ENCODE measurements at places on chromosomes 16 and 17. TPM values are rescaled to one million over a fixed set of nuclear protein-coding genes. Genes with fewer than 3 reads are reported as not detected.

DNA sequence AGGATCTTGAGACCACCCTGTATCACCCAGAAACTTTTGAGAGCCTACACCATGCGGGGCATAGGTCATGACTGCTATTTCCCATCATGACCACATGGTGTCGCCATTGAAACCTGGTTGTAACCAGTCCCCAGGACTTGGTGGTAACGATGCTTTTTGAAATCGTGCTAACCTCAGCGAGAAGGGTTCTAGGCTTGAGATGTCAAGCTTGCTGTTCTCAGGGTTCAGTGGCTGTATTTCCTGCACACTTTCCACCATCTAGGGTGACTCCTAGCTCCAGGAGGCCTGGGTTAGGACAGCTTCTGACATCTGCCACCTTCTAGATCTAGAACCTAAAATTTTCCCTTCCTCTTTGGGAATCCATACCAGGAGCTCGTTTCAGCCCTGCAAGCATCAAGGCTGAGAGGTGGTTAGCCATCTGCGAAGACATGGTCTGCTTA, 13.0 kb upstream of the SPNS3 start:
- DNase-seq: peak; percentile 63

P2RX1 gene
- 28.8 TPM for polyA plus RNA-seq

- DNase-seq: no peak
These were observed 279 bp downstream of the HNF1B start for GRCh38 chr17:37744633-37744927.

DNA sequence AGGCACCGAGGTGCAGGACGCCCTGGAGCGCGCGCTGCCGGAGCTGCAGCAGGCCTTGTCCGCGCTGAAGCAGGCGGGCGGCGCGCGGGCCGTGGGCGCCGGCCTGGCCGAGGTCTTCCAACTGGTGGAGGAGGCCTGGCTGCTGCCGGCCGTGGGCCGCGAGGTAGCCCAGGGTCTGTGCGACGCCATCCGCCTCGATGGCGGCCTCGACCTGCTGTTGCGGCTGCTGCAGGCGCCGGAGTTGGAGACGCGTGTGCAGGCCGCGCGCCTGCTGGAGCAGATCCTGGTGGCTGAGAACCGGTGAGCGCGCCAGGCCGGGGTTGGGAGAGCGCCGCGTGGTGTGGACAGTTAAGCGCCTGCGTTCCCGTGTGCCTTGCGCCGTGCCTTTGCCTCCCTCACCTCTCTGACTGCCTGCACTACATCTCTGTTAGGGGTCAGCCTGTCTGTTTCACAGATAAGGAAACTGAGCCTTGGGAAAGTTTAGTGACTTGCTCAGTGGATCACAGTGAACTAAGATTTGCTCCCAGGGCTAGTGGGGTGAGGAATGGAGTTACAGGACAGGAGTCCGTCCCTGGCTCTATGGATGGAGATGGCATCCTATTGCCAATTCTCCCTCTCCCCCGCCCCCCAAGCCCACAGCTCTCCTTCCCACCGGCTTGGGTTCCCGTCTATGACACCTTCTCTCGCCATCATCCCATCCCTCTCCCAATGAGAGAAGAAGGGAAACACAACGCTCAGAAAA, 880 bp downstream of the SARM1 start:
- DNase-seq: no peak

DNA sequence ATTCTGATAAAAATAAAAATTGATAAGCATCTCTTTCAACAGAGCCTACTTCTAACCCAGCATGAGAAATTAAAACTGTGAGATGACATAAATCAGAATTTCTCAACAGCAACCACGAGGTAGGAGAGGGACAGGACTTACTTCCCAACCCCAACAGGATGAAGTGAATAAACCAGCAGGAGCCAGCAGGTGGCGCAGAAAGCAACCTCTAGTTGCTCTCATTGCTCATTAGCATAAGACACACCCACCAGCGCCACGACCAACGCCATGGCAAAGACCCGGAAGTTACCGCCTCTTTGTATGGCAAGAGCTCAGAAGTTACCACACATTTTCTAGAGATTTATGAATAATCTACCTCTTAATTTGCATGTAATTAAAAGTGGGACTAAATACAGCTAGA, 189.4 kb upstream of the CDH8 start:
- peak; percentile 27 for DNase-seq

GRCh38 chr16:84687715-84688114, 12.1 kb upstream of the USP10 start:
- DNase-seq: no peak

DNA sequence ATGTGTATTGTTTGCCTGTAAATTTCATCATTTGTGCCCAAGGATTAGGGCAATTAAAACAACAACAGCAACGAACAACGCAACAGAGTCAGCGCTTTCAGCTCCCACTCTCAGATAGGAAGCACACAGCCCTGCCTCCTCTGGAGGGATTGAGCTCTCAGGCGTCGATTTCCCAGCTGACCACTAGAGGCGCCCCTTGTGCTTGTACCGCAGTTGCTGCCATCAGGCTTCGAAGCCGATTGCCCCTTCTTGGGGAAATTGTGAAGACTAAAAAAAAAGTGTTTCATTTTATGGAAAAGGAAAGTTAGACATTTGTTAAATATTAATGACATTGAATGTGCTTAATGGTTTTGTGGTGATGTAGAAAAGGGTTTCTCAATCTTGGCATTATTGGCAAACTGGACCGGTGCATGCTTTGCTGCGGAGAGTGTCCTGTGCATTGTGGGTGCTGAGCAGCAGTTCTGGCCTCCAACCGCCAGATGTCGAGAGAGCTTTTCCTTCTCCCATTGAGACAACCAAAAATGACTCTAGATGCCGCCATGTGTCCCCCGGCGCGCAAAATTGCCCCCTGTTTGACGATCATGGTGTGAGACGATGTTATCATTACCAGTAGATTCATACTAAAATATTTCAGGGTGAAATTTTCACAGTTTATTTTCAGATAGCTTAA, 650.4 kb upstream of the RBFOX1 start:
- DNase-seq: no peak

DNA sequence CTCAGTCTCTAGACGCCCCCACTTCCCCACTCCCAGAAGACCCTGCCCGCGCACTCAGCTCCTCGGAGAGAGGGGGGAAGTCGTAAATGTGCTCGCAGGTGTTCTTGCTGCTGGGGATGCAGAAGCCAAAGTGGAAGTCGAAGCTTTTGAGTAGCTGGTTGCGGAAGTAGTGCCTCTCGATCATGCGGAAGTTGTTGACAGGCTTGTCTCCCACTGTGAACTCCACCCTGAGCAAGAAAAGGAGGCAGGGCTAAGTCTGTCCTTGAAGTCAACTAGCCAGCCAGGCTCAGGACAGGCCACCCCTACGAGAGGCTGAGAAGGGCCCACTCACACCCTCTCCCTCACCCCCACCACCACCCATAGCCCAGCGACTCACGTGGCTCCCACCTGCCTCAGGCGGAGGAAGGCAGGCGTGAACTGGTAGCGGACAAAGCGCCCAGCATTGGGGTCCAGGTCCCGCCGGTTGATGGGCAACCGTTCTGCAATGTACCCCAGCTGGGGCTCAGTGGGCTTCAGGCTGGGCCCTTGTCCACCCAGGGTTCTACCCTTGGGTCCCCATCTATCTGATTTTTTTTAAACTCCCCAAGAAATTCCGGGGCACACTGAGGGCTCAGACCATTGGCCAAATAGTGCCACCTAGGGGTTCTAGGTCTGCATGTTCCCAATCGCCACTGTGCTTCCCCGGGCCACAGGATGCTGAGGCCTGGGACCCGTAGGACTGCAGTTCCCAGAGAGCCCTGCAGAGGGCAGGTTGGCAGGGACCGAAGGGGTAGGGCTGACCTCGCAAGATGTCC, 4.6 kb downstream of the UNC119 start:
- peak; percentile 51 for DNase-seq

PERCC1 gene
- not detected for polyA plus RNA-seq

CHST5 gene
- polyA plus RNA-seq: 0.11 TPM

Measured in muscle of arm (tissue), 14 donors.